NCI-H1930 (cell line): ENCODE measurements at places on chromosomes 7 and 10.

DNA sequence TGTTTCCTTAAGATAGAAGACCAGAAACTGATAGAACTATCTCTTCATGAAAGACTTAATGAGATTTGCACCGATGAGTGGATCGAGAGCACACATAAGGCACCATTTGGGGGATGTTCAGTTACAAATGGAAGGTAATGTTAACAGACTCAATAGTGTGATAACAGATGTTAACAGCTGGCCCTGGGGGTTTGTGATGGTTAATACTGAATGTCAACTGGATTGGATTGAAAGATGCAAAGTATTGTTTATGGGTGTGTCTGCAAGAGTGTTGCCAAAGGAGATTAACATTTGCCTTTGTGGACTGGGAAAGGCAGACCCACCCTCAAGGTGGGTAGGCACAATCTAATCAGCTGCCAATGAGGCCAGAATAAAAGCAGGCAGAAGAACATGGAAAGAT lies 130.5 kb upstream of the DGKB start:
- DNase-seq = no peak

- DNase-seq = no peak
Observed at GRCh38 chr7:136523571-136523970, 344.9 kb upstream of the CHRM2 start.

GRCh38 chr7:44981035-44981706 lies 2.4 kb upstream of the MYO1G start:
- no peak for DNase-seq

GRCh38 chr7:111328487-111328886 lies 233.8 kb downstream of the IMMP2L start:
- no peak for DNase-seq

DNA sequence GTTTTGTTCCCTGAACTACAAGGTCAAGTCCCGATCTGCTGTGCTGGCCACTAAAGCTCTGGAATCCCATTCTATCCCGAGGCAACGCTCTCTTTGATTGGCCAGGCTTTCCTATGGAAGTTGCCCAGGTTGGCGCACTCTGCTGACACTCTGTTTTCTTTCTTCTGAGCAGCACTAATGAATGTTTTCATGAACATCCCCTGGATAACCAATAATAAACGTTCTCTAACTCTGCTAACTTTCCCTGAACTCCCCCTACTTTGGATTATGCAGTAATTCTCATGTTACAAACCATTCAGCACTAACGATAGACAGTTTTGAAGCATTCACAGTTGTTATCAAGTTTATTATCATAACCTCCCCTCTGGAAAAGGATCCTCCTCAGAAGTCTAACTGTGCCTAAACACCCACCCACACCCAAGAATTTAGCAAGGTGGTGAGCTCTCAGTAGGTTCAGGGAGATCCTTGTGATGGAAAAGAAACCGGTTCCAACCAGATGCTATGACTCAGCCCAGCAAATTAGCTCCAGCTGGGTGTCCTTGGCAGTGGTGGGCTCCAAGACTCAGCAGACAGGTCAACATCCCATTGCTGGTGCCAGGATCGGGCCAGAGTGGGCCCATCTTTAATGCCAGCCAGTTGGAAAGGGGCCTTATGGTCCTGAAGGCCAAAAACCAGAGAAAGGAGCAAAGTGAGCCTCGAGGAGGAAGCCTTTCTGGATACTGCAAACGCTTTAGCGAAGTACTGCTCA lies 68.4 kb downstream of the CREB3L2 start:
- no peak for DNase-seq

- no peak for DNase-seq
Observed at GRCh38 chr10:3825862-3826351, 40.9 kb upstream of the KLF6 start.

DNA sequence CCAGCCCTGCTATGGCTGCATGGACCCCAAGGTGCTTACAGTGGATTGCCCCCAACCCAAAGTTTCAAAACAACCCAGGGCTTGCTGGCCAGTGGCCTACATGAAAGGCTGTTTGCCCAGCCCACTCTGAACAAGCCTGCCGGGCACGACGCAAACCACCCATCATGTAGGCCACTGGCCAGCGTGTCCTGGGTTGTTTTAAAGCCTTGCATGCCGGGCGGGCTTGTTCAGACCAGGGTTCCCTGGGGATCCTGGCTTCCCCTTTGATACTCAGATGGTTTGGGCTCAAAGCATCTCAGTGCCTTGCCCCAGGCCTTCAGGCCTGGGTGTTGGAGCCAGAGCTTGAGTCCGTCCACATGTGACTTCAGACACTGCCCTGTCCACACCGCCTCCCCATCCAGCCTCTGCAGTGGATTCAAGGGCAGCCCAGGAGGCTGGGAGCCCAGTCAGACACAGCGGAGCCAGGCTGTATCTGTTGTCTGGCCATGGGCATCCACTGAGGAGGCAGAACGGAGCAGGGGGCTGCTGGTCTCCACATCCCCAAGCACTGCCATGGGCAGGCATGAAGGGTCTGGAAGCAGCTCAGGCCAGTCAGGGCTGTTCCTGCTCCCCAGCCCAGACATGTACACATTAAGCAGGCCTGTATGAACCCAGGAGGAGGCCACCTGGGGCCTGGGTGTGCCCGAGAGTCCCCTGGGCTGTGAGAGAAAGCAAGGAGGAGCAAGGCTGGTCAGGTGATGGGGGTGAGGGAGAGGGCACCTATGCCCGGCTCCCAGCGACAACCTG lies 4.0 kb upstream of the ADIRF start:
- DNase-seq = no peak

DNA sequence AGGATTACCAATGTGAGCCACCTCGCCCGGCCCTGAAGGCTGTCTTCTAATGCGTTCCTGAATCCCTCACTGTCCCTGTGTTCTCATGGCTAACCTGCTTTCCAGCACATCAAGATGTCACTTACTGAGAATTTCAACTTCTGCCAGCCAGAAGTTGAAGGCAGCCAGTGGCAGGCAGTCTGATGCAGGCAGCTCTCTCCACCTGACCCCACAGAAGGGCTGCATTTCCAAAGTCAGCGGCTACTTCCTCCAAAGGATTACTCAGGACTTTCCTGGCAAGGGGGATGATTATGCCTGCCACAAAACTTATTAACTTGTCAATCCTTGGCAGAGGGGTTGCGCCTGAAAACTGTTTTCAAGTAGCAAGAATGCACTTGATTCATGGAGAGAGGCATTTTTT lies 1219.4 kb downstream of the TYW1 start:
- no peak for DNase-seq
